Activated T-cell treated with anti-CD3 and anti-CD28 coated beads, Interleukin-2, amount 50 U/mL, for 24 hours (primary cell): ENCODE measurements at places on chromosomes 5 and 9.

GRCh38 chr9:10127867-10128266 is 484.9 kb downstream of the PTPRD start:
- DNase-seq = no peak

DNA sequence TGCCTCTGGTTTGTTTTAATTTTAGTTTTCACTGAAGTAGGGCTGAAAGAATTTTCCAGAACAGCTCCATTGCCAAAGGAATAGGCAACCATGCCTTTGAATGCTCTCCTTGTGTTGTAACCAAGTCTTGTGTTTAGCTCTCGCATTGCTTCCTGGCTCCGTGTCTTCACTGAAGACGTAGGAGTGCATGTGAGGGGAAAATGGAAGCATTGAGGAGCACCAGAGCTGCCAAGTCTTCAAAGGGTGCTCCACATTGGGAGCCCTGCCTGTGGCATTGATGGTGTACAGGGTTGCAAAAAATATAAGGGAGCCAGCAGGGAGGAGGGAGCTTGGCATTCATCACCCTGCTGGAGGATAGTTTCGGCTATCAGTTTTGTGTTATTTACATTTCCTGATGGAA is 86.6 kb downstream of the NTRK2 start:
- no peak for DNase-seq

DNA sequence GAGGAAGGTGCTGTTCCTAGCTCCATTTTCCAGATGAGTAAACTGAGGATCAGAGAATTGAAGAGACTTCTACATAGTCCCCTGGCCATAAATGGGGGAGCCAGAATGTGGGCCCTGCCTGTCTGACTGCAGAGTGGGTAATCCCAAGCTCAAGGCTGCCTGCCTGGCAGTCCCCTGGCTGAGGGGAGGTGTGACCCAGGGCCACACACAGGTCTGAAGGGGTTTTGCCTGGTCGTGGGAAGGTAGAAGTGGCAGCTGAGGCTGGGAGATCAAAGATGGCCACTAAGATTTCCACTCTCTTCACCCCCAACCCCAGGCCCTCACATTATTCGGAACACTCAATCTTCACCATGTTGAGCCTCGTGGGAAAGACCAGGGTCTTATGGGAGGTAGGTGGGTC is 176.3 kb downstream of the MACROH2A1 start:
- DNase-seq = peak; percentile 5

DNA sequence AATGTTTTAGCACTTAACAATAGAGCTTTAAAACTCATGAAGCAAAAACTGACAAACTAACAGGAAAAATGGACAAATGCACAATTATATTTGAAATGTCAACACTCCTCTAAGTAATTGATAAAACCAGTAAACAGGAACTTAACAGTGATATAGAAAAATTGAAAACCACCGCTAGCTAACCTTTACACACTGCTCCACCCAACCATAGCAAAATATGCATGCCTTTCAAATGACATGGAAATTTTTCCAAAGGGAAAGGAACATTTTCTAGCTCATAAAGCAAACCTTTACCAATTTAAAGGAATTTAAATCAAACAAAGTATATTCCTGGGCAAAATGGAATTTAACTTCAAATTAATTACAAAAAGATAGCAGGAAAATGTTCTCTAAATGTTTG is 109.2 kb downstream of the ADAMTS19 start:
- no peak for DNase-seq

DNA sequence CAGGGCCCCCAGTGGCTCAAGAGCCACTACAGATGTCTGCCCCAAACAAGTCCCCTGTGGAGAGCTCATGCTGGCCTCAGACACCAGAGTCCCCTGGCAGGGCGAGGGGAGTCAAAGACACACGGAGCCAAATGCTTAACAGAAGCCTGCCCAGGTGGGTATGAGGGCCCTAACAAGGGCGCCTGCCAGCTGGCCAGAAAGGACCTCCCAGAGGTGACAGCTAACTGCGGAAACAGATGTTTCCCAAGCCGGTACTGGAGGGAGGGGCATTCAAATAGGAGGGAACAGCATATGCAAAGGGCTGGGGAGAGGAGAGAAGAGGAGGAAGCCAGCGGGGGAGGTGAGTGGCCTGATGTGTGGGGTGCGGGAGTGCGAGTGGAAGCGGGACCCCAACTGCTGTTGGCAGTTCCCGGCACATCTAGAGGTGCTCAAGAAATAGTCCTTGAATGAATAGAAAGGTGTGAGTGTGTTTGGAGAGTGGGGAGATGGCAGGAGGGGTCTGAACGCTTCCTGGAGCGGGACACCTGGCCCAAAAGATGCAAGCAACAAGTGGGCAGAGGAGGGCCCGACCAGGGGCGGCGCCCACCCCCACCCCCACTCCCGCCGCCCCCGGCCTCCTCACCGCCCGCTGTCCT is 824 bp downstream of the MXD3 start:
- DNase-seq = no peak

GRCh38 chr5:36305571-36306326 is 4.0 kb upstream of the RANBP3L start:
- no peak for DNase-seq

DNA sequence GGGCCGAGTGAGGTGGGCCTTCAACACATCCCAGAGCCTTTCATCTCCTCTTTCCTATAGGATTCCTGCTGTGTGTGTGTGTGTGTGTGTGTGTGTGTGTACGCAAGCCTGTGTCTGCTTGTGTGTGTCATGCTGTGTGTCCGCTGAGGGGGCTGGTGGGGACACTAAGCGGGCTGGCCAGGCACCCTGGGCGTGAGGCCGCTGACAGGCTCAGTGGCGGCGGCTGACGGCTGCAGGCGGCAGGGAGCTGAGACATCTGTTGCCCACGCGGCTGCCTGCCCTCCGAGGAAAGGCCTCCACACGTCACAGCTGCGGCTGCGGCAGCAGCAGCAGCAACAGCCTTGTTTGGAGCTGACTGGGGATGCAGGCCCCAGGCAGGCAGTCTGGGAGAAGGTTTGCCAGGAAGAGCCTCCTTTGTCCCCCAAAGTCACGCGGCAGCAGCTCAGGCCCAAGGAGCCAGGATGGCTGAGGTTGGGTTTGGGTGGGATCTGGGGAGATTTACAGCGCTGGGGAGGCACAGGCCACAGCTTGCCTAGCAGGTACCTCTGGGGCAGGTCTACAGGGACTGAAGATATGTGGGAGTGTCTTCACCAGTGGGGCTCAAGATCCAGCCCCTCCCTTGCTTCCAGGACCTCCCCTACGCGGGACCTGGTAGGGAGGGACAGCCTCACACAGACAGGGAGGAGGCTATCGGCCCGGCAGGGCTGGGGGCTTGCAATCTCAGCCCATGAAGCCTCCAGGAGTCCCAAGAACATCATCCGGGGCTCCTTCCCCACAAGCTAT is 1.8 kb downstream of the PDLIM4 start:
- DNase-seq = no peak

DNA sequence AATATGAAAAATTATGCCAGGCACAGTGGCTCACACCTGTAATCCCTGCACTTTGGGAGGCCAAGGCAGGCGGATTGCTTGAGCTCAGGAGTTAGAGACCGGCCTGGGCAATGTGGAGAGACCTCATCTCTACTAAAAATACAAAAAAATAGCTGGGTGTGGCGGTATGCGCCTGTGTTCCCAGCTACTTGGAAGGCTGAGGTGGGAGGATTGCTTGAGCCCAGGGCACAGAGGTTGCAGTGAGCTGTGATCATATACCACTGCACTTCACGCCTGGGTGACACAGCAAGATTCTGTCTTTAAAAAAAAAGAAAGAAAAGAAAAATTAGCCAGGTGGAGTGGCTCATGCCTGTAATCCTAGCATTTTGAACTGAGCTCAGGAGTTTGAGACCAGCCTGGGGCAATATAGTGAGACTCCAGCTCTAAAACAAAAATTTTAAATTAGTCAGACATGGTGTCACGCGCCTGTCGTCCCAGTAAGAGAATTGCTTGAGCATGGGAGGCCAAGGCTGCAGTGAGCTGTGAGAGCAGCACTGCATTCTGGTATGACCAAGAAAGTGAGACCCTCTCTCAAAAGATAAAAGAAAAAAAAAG is 18.0 kb downstream of the PLAA start:
- DNase-seq = no peak

DNA sequence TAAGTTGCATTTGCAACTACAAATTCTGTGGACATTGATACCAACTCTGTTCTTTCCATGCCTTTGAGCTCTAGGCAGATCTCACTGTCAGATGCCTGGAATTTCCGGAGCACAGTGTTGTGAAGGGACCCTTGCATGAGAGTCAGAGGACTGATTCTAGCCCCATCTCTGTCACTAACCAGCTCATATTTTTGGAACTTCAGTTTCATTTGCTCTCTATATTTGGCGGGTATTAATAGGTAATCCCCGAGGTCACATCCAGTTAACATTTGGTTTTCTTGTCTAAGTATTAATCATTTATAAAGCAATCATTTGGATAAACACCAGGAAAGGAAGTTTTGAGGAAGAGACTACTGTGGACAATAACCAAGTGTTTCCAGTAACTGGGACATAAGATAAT is 115.7 kb downstream of the MAN2A1 start:
- no peak for DNase-seq

GRCh38 chr9:119332522-119332921 is 36.7 kb downstream of the BRINP1 start:
- no peak for DNase-seq

DNA sequence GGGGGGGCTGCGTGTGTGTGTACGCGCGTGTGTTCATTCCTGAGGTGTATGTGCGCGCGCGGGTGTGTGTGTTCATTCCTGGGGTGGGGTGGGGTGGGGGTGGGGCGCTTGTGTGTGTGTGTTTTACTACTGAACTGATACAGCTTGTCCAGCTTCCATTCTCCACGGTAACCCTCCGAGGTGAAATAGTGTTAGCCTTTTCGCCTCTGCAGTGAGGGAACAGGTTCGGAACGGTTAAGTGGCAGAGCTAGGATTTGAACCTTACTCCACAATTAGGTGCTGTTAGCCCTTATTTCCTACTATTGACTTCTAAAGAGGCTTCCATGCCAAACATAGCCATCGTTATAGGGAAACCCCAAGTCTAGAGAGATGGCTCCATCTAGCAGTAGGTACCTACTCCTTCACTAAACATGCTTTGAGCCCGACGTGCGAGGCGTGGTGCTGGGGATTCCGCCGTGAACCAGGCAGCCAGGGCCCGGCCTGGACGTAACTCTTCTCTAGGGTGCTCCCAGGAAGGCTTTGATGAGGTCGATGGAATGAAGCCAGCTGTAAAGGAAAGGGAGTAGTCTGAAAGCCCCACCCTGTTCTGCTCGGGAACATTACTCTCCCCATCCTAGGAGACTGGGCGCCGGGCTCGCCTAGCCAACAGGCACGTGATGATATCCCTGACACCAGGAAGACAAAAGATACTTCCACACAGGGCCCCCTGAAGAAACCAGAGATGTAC is 782 bp upstream of the SKP1 start:
- DNase-seq = no peak

DNA sequence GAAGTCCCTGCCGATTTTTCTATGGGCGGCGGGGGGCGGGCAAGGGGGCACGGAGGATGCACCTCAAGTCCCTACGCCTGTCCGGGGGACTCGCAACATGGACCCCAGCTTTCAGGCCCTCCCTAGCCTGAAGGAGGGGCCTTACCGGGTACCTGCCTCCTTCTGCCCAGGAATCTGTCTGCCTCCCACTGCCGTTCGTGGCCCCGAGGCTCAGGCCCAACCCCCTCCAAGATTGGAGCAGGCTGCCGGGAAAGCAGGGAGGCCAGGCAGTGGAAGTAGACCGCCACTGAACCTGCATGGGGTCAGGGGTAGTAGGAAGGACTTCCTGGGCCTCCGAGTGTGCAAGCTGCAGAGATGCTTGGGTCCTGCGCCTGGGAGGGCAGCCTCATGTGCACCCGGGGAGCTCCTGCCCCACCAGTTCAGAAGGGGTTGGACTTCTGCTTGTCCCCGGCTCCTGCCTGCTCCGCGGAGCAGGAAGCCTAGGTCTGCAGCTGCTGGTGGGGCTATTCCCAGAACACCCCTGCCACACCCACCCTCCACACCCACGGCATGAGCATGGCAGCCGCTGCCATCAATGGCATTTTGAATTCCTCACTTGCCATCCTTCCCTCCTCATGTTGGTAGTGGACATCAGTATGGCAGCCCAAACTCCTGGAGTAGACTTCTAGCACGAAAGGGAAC is 1312.7 kb upstream of the ACO1 start:
- no peak for DNase-seq

DNA sequence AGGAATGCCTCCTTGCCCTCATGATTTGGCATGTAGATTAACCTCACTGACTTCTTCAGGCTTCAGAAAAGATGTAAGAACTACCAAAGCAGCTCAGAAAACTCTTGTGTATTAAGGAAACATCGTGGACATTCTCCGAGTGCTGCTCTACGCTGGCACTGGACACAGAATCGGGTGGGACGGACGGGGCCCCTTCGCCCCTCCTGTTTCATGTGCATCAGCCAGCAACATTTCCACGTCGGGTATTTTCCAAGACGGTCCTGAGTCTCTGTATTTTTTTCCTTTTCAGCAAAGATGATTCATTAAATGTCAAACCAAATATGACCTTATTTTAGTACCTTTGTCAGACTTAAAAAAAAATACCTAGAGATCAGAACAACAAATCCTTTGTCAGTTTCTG is 583.6 kb downstream of the CCDC171 start:
- DNase-seq = no peak

DNA sequence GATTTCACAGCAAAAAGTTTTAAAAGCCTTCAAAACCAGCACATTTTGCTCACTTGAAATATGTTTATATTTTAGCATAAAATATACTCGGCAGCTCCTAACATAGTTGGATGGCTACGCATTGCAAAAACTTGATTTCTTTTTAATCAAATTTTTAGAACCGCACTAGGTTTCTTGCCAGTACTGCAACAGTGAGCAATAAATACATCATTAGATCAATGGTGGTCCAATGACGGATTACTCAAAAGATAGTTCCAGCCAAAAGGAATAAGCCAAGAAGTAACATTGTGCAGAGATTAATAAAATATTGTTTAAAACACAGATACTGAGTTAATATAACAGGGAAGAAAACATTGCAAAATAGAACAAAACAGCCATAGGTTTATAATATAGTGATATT is 5.5 kb downstream of the MARCHF3 start:
- DNase-seq = no peak

DNA sequence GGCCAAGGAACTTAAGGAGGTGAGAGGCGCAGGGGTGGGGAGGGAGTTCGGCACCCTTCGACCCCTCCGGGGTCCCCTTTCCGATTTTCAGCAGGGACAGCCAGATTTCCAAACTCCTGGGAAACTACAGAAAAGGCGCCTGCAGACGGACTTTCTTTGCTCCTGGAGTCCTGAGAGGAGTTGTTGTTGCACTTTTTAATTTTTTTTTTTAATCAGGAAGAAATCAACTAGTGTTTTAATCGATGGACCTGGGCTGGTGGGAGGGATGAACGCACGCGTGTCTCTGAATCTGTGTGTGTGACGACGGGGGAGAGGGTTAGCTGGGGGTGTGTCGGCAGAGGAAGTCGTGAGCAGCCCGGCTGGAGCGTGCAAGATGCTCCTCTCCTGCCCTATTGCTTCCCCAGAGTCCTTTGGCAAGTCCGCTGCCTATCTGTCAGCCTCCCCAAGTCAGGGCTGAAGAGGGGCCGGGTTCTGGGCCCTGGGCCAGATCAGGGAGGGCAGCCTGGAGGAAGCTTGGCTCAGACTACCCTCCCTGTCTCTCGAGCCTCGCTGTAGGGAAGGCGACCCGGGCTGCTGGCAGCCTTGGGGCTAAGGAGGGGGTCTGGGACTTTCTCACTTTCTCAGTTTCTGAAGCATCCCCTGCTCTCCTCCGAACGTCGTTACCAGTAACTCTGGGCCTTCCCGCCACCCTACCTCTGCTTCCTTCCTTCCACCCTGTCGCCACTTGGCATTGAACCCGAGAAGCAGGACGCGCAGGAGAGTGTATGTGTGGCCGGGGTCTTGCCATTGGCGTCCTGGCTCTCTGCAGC is 731 bp downstream of the PRR16 start:
- DNase-seq = no peak

GRCh38 chr5:39205550-39205949 is 13.8 kb downstream of the FYB1 start:
- no peak for DNase-seq

- no peak for DNase-seq
These were observed 240.0 kb downstream of the GOLPH3 start for GRCh38 chr5:31934156-31934555.
